ENCODE measurements at places on chromosomes 7 and 10.

GRCh38 chr10:114359041-114359952 is 45.0 kb downstream of the AFAP1L2 start:
- DNase-seq: no peak

GRCh38 chr7:45033931-45034290 is 33.9 kb downstream of the CCM2 start:
- no peak for DNase-seq

- DNase-seq: no peak
Observed at GRCh38 chr7:122143376-122143750, 686 bp downstream of the AASS start.

GRCh38 chr10:95300022-95300539 is 9.3 kb upstream of the PDLIM1 start:
- no peak for DNase-seq

DNA sequence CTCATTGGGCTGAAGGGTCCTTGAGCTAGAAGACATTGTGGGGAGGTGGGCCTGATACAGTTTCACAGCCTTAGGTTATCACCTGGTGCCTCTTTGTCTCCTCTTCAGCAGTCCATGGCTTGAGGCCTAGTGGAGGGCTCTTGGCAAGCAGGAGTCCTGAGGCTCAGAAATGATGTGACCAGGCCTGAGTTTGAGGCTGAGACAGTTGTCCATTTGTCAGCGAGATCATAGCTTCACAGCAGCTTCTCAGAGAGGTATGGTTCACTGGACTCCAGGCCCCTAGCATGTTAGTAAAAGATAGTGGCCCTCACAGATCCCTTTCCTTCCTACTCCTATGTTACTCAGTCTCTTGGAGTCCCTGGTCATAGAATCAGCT is 19.1 kb downstream of the SUFU start:
- no peak for DNase-seq

- no peak for DNase-seq
Observed at GRCh38 chr10:36163827-36164226, 521.7 kb upstream of the FZD8 start.

GRCh38 chr10:18261063-18261610 is 120.9 kb downstream of the CACNB2 start:
- no peak for DNase-seq

DNA sequence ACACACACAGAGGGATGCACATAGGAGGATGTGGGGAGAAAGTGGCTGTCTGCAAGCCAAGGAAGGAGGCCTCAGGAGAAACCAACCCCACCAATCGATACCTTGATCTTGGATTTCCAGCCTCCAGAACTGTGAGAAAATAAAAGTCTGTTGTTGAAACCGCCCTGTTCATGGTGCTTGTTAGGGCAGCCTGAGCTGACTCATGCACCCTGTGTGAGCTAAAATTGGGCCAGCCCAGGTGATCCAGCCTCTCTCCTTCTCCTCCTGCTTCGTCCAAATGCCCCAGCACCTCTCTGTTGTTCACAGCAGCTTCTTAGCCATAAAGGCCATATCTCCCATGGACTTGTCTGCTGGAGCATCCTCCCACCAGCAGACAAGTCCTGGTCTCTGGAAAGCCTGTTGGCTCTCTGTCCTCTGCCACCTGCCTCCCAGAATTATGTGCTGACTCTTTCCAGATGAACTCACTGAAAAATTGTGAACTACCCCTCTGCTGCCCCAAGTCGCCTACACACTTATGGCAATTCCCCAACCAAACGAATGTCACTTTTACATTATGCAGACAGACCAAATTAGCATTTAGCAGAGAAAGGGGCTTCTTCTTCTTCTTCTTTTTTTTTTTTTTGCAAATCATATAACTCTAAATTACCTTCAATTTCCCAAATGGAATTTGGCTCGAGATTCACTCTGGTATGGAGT is 30.2 kb upstream of the CARD11 start:
- DNase-seq: no peak

GRCh38 chr7:55438085-55438756 is 73.1 kb downstream of the LANCL2 start:
- DNase-seq: no peak

- DNase-seq: no peak
Observed at GRCh38 chr10:31120961-31121685, 89.5 kb upstream of the ZNF438 start.

DNA sequence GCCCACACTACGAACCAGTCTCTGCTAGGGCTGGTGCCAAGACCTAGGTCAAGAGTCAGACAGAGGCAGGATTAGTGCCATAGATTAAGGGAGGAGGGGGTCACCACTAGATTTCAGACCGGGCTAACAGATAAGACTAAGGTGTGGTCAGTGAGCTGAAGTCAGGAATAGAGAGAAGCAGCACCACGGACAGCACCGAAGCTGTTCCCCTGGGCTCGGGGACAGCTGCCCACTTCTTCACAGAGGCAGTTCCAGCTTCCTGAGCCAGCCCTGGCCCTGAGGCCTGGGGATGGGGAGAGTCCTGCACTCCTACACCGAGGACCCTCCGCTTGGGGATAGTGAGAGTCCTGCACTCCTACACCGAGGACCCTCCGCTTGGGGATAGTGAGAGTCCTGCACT is 11.2 kb upstream of the JAKMIP3 start:
- no peak for DNase-seq

DNA sequence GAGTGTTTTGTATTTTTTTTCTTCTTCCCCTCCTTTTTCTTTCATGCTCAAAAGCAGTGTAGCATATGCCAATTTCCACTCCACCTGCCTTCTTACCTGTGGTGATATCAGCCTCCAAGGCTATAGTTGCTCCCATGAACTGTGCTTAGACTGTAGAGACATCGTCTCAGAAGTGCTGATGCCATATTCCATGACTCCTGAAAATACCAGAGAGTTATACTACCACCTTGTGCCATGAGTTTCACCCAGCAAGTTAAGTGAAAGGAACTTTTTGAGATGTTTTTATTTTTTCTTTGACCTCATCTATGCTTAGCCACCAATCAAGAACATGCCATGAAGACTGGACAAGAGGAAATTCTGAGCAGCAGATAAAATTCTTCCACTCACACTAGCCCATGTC is 142.8 kb upstream of the SEMA3E start:
- DNase-seq: no peak

GRCh38 chr7:8143151-8143874 is 118.7 kb downstream of the ICA1 start:
- DNase-seq: no peak

- DNase-seq: no peak
Observed at GRCh38 chr7:22572292-22572691, 72.3 kb upstream of the STEAP1B start.

DNA sequence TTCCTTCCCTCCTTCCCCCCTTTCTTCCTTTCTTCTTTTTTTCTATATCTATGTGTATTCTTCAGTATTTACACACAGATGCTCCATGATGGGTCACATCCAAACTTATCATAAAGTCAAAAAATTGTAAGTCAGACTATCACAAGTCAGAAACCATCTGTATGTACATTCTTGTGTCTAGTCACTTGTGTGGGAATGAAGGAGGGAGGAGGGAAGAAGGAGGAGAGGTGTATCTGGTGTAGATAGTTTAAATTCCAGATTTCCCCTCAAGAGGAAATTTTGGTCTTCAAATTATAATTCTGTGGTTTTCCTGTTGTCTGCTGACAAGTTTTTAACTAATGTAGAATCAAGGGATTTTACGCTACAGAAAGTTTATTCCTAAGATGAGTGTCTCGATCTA is 287.2 kb downstream of the ETV1 start:
- DNase-seq: no peak

GRCh38 chr10:22712211-22712955 is 2.0 kb downstream of the PIP4K2A start:
- no peak for DNase-seq

DNA sequence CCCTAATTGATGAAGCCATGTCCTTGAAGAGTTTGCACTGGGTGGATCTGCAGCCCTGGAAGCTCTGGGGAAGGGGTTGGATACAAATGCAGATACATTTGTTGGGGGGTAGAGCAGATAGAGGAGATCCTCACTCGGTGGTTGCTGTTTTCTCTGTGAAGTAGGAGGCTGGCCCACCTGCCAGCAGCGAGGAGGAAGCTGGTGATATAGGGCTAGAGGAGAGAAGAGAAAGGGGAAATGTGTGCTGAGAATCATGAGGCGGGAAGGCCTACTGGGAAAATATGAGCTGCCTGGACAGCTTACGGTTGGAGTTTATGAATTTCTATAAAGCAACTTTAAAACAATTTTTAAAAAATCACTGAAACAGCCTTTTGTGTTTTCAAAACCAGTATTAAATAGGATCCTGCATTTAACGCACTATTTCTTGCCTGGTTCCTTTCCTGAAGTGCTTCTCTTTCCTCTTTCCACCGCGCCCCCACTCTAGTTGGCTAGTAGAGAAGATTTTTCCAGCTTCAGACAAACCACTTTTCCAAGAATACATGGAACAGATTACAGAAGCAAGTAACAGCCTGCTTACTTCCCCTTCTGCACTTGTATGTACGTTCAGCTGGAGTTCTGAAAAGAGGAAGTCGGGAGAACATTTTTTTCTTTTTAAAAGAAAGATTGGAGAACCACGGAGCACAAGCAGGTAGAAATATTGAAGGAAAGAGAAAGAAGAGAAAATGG is 100.6 kb upstream of the GLCCI1 start:
- no peak for DNase-seq

GRCh38 chr10:132005147-132005546 is 23.4 kb upstream of the BNIP3 start:
- no peak for DNase-seq

GRCh38 chr7:99459087-99459486 is 6.9 kb downstream of the ATP5MF start:
- no peak for DNase-seq

- no peak for DNase-seq
Observed at GRCh38 chr7:103811997-103812396, 177.5 kb downstream of the RELN start.

DNA sequence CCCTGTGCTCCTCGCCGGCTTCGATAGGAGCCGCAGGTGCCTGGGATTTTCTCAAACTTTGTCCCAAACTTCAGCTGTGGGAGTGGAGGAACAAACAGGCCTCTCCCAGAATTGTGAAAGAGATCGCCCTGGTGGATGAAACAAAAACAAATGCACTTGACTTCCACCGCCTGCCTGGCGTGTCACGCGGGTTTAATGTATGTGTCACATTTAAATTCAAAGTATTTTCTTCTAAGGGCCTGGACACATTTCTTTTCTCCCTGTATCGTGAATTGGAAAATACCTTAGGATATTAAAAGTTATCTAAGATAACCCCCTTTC is 694 bp upstream of the WASL start:
- DNase-seq: peak; percentile 20

GRCh38 chr10:71039551-71039950 is 151.2 kb upstream of the PCBD1 start:
- DNase-seq: no peak

DNA sequence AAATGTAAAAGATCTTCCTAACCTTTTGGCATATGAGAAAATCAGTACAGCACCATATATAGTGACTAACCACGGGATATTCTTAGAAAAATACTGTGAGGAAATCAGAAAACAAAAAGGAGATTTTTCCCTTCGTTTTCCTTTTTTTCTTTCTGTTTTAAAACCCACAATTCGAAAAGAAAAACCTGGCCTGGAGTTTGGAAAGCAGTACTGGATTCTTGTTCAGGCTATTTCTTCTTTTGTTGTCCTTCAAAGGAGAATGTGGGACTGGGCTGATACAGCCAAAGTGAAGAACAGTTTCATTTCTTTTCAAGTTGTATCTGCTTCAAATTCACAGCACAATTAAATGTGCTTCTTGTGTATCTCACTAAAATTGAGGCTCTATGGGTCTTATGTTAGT is 156.8 kb upstream of the PHYHIPL start:
- DNase-seq: no peak

- no peak for DNase-seq
Observed at GRCh38 chr7:108093851-108094331, 36.3 kb downstream of the LAMB4 start.

GRCh38 chr10:111767661-111768060 is 415.9 kb downstream of the GPAM start:
- no peak for DNase-seq

GRCh38 chr10:43667761-43668386 is 19.2 kb upstream of the ZNF32 start:
- DNase-seq: no peak

GRCh38 chr7:30734497-30734896 is 17.4 kb upstream of the INMT start:
- DNase-seq: no peak

DNA sequence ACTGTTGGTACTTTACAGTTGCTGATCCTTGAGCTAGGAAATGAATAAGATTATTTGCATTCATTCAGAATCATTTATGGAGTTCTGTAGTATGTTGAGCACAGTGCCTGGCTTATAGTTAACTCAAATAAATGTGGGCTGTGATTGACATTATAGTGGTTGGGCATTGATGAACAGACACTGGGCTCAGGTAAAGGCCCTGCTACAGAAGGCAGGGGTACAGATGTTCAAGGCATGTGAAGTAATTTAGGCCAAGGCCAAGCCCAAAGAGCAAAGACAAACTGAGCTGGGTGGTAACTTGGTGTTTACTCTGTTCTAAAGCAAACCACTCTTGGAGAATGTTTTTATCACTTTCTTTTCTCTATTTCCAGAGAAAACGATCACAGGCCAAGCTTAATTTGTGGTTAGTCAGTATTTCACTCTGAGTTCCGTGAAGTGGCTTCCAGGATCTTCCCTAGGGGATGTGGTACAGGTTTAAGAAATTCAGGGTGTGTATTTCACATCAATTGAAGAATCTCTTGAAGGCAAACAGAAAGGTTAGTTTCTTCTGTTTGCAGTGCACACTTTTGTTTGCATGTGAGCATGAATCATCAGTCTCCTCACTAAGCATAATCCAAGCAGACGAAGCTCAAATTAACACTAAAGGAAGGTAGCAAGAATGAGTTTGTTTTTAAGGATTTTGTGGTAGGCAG is 113.9 kb upstream of the PRR15 start:
- DNase-seq: no peak

GRCh38 chr10:87000491-87000890 is 19.6 kb upstream of the FAM25A start:
- no peak for DNase-seq

DNA sequence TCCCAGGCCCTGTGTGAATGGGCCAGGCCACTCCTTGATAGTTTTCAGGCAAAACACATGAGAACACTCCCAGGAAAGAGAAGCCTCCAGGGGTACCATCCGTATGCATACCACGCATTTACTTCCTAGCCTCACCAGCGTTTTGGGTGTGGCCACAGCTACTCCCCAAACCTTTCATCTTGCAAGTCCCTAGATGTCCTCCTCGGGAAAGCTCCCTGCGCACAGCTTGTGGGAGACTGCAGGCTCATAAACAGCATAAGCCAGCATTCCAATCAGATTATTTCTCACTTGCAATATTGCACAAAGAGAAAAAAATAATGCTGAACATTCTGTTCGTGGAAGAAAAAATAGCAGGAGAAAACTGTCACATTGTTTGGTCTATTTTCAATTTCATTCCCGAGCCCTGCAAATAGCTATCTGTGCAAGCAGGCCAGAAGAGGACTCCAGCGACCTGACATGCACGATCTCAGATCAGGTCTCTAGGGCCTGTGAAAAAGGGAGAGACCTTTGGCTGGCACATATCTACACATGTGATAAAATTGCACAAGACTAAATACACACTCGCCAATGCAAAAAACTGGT is 175.6 kb downstream of the PLXNA4 start:
- no peak for DNase-seq

GRCh38 chr7:99473315-99473596 is 566 bp downstream of the ZNF789 start:
- no peak for DNase-seq

Data from CD4-positive, alpha-beta T cell treated with Interferon gamma for 1 hour (primary cell).